ENCODE measurements at places on chromosomes 3 and 15.

GRCh38 chr3:142647856-142648255, 51.7 kb downstream of the PLS1 start:
- DNase-seq: no peak

DNA sequence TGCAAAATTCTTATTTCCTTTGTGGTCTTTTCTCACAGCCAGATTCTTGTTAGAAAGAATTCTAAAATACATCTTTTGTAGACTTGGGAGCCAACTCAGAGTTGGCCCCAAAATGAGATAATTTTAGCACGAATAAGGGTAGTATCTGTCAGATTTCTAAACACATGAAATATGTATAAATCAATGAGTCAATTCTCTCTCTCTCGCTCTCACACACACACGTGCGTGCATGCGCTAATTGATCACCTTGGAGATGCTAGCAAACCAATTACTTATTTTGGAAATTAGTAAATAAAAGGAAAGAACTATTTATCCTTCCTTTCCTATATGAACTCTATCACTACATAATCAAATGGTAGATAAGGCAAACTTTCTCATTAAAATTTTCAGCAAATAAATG, 32.9 kb upstream of the PIK3R4 start:
- DNase-seq: no peak

DNA sequence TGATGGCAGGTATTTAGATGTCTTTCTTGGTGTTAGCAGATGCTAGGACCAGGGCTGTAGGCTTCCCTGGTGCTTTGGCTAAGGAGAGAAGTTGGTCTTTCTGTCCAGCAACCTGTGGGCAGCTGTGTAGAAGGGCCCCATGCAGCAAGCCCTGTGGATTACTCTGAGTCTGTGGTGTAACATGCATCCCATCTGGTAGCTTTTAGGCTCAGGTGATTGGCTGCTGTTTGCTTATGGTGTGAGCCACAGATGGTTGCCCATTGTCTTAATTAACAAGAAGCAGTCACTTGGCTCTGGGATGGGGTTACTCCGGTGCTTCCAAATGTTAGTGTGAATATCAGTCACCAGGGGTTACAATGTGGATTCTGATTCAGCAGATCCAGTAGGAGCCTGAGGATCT, 368.6 kb upstream of the C2CD4B start:
- DNase-seq: no peak

DNA sequence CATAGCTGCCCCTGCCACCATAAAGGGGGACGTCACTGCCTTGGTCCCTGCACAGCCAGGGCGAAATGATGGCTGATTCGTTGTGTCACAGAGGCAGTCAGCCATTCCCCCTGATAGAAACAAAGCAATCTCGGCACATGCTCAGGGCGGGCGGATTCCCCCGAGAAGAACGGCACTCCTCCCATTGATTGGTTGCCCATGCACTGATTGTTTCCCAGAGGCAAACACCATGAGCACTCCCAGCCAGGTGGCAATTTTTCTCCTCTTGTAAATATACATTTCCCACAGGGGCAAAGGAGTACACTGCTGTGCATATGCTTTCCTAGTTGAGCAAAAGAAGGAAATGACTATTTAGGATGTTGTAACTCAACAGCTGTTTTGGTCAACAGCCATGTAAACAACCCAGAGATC, 56.5 kb downstream of the KY start:
- no peak for DNase-seq

DNA sequence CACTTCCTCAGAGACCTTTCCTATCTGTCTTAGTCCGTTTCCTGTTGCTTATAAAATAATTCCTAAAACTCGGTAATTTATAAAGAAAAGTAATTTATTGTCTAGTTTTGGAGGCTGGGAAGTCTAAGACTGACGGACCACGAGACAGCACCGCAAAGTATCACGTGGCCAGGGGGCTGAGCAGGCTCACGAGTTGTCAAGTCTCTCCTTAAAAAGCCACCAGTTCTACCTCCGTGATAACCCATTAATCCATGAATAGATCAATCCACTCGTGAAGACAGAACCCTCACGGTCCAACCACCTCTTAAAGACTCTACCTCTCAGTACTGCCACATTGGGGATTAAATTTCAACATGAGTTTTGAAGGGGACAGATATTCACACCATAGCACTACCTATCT, 821 bp downstream of the LINS1 start:
- DNase-seq: no peak

DNA sequence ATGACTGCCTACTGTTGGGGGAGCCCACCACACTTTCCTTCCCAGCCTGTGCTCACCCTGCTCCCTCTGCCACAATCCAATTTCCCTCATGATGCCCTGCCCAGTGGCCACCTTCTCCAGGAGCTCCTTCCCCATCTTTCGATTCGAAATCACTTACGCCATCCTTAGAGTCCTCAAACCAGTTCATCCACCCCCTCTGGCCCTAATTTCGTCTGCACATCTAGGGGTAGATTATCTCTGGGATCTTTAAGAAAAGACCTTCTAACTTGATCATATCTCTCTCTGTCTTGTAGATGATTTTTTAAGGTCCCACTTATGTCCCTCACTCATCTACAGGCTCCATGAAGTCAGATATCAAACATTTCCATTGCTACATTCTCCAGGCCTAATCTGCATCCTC, 17.1 kb downstream of the CYP19A1 start:
- DNase-seq: no peak

DNA sequence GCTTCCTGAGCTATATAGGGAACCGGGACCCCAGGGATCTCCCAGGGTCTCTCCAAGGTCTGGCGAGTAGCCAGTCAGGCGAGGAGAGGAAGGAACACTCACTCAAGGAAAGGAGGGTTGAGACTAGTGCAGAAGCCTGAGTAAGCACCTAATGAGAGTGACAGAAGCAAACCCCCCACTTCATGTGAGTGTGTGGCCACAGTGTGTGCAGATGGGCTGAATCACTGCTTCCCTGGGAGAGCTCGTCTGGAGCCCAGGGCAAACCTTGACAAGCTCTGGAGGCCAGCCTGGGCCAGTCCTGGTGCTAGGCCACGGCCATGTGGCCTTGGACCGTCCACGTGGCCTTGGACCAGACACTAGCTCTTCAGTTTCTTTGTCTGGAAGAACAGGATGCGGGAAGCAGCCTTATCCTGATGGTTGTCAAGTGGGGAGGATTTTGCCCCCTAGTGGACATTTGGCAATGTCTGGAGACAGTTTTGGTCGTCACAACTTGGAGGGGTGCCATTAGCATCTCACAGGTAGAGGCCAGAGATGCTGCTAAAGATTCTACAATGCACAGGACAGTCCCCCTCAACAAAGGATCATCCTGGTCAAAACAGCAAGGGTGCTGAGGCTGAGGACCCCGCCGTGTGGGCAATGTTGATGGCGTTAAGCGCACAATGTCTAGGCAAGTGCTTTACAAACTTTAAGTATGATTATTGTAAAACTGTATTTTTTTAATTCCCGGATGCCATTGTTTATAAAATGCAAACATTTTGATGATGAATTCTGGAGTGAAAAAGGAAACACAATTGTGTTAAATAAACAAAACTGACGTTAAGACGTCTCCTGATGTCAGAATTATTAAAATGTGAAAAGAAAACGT, 34.8 kb upstream of the CTSH start:
- peak; percentile 63 for DNase-seq

GRCh38 chr15:96703794-96704550, 373.5 kb downstream of the NR2F2 start:
- DNase-seq: no peak

- DNase-seq: no peak
These were observed 52.9 kb downstream of the PPCDC start for GRCh38 chr15:75076277-75076676.

GRCh38 chr3:127081001-127081720, 98.2 kb downstream of the PLXNA1 start:
- DNase-seq: no peak

GRCh38 chr3:109532257-109533216, 195.2 kb upstream of the DPPA4 start:
- peak; percentile 71 for DNase-seq

- DNase-seq: no peak
These were observed 757.0 kb upstream of the NECTIN3 start for GRCh38 chr3:110314512-110315114.

- no peak for DNase-seq
These were observed 29.7 kb downstream of the PLXND1 start for GRCh38 chr3:129576514-129577352.

DNA sequence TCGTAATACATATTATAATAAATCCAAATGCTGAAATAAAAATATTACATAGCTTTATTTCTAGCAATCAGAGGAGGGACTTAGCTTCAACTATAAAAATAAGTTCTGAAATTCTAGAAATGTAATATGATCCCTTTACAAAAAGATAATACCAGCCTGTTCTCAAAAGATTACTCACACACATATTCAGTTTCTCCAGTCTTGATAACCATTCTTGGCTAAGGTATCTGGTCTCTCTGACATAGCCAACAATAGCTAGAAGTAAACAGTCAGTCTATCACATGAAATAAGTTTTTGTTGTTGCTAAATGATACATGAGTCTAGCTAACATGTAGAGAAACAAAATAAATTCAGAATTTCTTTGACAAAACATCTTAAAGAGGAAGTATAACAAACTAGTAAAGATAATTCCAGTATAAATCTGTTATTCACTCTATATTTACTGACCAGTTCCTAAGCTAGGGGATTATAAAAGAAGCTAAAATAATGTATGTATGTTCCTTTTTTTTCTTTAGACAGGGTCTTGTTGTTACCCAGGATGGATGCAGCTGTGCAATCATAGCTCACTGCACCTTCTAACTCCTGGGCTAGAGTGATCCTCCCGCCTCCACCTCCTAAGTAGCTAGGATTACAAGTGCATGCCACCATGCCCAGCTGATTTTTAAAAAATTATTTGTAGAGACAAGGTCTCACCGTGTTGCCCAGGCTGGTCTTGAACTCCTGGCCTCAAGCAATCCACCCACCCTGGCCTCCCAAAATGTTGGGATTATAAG, 170.6 kb downstream of the TBL1XR1 start:
- DNase-seq: no peak

GRCh38 chr15:70055601-70056051, 42.1 kb downstream of the TLE3 start:
- DNase-seq: no peak

- no peak for DNase-seq
These were observed 761.4 kb downstream of the NAALADL2 start for GRCh38 chr3:175620532-175620931.

- DNase-seq: no peak
These were observed 89.4 kb downstream of the PLXNA1 start for GRCh38 chr3:127072221-127072771.

DNA sequence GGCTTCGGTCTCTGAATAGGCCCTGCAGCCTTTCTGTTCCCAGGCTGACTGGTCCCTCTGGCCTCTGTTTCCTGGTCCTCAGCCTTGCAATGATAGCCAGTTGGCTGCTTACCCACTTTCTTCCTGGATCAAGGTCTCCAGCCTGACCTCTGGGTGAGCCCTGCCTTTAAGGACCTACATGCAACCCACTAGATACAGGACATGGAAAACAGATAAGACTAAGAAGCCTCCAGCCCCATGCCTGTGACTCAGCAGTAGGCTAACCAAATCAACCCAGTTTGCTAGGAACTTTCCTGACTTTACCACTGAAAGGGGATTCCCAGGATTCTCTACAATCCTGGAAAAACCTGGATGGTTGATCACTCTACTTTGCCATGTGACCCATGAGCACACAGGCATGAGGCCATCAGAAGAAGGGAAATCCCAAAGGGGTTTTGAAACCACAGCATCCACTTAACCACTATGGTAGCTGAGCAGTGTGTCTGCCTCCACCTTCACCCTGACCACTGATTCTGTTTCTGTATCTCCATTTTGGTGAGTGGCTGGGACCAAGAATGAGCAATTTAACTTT, 188.1 kb downstream of the CHST2 start:
- no peak for DNase-seq

- DNase-seq: no peak
These were observed 121.4 kb upstream of the SGO1 start for GRCh38 chr3:20307383-20307782.

DNA sequence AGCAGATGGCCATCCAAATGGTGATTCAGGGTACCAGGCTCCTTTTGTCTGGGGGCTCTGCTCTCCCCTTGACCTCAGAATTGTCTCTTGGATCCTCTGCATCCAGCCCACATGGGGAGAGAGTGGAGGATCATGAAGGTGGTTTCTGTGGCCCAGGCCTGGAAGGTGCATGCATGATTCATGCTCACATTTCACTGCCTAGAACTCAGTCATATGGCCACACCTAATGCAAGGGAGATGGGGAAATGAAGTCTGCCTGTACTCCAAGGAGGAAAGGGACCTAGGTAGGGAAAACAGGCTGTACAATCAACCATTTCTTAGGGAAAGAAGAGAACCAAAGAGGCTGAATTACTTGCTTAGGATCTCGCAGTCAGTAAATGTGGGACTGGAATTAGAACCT, 15.1 kb downstream of the HRG start:
- DNase-seq: no peak

DNA sequence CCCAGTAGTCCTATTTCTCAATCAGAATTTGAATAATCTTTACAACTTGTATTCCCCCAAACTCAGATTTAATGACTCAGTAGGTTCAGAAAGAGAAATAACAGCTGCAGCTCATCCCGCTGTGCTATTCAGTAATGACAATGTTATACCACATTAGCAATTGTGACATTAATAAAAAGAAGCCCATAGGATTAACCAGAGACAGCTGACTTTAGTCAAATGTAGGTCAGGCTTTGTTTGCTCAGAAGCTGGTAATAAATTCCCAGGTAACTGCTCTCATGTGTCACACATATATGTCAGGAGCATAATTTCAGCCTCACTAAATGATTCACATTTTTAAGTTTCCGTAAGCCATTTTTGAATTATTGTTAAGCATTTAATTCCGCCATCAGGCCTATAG, 222.0 kb upstream of the UBE2E2 start:
- DNase-seq: no peak

DNA sequence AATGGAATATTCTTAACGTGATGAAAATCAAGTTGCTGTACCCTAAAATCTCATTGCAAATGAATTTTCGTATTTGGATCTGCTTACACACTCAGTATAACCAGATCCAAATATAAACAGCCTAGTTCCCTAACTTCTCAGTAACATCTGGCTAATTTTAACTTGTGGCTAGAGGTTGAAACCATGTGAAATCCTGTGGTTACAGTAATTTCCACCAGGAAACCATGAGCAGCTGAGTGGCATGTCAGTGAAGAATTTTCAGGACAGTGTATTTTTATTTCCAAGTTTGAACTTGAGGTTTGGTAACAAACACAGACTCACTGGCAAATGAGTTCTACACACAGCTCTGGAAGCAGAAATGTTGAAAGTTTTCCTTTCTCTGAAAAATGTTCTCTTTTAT, 754.1 kb downstream of the NR2F2 start:
- no peak for DNase-seq

- DNase-seq: no peak
These were observed 154.5 kb upstream of the TBL1XR1 start for GRCh38 chr3:177351757-177352158.

- no peak for DNase-seq
These were observed 44.0 kb upstream of the ALCAM start for GRCh38 chr3:105322570-105323273.

GRCh38 chr3:55431041-55431440, 56.1 kb downstream of the WNT5A start:
- DNase-seq: no peak

- DNase-seq: peak; percentile 55
These were observed 113.1 kb upstream of the ABHD17C start for GRCh38 chr15:80581976-80582375.

GRCh38 chr3:133208184-133208583, 170.0 kb downstream of the TMEM108 start:
- DNase-seq: no peak

GRCh38 chr3:9146367-9147071, 102.9 kb downstream of the SRGAP3 start:
- DNase-seq: no peak

- no peak for DNase-seq
These were observed 9.7 kb upstream of the RIOX2 start for GRCh38 chr3:97981886-97982285.
